HCT116 (cell line): ENCODE measurements at places on chromosomes 7 and 10.

- DNase-seq: no peak
Observed at GRCh38 chr7:68313806-68314205, 1284.5 kb upstream of the AUTS2 start.

DNA sequence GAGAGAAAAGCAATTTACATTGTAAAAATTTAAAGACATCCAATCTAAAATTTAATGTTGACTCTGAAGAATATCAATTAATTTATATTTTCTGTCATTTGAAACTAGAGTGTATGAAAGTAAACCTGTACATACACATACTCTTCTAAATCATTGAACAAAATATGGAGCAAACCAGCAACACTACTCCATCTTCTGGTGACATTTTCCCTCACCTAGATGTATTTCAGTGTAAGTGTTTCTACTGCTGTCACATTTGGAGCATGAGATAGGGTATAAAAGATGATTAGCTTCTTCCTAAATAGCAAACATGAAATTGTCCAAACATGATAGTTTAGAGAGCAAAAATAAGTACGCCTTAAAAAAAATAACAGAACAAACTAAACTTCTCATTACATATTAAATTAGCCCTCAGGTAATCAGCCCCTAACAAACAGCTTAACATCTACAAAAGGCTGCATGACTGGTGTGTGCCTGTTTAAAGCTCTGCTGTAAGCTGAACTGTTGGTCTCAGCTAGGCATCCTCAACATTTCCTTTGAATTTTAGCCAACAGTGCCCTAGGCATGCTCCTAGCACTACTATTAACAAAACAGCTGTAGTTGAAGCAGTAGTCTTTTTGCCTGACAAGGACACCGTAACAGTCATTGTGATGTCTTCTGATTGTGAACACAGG lies 189.8 kb downstream of the CTNNA3 start:
- no peak for DNase-seq

DNA sequence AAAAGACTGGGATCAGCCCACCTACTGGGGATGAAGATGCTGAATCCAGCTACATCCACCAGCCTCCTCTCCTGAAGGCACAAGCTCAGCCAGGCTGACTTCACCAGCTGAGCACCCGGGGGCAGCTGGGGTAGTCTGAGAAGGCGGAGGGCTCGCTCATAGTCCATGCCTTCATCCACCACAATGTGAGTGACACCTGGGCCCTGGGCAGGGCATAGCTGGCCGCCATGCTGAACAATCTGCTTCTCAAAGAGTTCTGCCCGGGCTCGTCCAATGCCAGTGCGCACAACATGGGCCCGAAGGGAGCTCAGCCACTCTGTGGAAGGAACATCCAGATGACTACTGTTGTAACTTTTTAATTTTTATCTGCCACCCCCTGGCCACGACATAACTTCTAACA lies 2.2 kb downstream of the POLL start:
- no peak for DNase-seq

GRCh38 chr7:23210506-23210905 lies 28.7 kb downstream of the NUP42 start:
- no peak for DNase-seq

DNA sequence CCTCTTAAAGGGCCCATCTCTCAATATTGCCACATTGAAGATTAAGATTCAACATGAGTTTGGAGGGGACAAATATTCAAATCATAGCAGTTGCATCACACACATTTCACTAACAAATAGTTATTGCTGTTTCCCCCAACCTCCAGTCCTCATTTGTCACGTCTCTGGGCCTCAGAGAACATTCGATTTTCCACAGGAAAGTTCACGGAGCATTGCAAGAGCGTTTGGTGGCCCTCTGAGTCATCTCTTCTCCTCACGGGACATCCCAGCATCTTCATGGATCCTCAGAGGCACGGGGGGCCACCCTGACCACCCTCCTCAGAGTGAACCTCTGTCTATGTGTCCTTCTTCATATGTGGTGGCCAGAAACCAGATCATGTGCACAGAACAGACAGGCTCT lies 50.3 kb upstream of the CHST15 start:
- DNase-seq: no peak

DNA sequence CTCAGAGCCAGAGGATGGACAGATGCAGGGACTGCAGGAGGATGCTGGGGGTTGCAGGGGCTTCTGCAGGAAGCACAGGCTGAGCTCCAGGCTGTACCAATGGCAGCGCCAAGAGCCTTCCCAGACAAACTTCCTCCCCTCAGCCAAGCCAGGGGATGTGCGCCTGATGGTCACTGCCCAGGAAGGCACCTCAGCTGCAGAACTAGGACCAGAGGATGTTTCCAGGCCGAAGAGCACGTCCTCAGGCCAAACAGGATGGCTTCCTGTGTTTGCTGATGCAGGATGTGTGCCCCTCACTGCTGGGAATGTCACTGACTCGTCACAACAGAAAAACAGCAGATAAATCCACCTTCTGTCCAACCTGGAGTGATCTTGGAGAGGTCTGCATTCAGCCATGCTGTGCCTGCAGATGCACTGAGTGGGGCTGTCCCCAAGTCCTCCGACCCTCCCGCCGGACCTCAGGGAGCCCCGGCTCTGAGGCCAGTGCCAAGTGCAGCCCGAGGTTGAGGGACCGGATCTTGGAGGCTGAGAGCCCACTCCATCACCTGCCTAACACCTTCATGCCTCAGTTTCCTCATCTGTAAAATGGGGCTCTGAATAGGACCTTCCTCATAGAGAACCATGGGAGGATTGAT lies 152.5 kb upstream of the CHST15 start:
- DNase-seq: no peak

- DNase-seq: no peak
Observed at GRCh38 chr7:50658696-50659095, 93.5 kb upstream of the DDC start.

DNA sequence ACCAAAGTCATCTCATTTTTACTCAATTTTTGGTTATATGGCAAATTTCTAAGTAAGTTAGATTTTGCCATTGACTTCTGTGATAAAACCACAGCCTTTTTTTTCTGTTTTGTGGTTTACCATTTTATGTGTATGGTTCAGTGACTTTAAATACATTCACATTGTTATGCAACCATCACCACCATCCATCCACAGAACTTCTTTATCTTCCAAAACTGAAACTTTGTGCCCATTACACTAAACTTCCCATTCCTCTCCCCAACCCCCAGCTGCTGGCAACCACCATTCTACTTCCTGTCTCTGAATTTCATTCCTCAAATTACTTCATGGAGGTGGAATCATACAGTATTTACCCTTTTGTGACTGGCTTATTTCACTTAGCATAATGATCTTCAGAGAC lies 280.4 kb upstream of the TCERG1L start:
- DNase-seq: no peak

DNA sequence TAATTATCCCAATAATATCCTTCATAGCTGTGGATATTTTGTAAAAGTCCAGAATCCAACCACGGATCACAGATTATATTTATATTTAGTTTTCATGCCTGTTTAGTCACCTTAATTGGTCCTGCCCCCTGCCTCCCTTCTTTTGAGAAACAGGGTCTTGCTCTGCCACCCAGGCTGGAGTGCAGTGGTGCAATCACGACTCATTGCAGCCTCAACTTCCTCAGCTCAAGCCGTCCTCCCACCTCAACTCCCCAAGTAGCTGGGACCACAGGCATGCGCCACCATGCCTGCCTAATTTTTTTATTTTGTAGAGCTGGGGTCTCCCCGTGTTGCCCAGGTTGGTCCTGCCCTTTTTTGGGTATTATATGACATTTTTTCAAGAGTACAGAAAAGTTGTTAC lies 129.4 kb downstream of the KAT6B start:
- no peak for DNase-seq

GRCh38 chr7:139105484-139105883 lies 4.0 kb downstream of the ZC3HAV1 start:
- DNase-seq: no peak

GRCh38 chr10:105041956-105042355 lies 400.9 kb downstream of the SORCS3 start:
- DNase-seq: no peak

- DNase-seq: no peak
Observed at GRCh38 chr10:34710391-34710751, 104.7 kb downstream of the PARD3 start.
